ENCODE measurements at places on chromosomes 7 and 10.

DNA sequence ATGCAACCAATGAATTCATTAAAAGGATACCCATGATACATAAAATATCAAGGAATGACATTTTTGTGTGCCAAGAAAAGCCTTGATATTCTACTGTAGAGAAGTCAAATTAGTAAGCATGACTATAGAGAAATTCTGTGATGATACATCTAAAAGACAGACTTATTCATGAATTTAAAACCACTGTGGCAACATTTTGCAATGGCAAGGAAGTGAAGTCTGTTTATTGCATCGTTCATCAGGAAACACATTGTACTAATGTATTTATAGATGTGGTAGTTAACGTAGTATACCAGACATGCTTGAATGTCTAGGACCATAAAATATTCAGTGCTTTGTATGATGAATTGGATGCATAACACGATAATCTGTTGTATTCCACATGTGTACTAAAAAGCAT lies 9.3 kb upstream of the CLEC5A start:
- peak; percentile 79 for DNase-seq

DNA sequence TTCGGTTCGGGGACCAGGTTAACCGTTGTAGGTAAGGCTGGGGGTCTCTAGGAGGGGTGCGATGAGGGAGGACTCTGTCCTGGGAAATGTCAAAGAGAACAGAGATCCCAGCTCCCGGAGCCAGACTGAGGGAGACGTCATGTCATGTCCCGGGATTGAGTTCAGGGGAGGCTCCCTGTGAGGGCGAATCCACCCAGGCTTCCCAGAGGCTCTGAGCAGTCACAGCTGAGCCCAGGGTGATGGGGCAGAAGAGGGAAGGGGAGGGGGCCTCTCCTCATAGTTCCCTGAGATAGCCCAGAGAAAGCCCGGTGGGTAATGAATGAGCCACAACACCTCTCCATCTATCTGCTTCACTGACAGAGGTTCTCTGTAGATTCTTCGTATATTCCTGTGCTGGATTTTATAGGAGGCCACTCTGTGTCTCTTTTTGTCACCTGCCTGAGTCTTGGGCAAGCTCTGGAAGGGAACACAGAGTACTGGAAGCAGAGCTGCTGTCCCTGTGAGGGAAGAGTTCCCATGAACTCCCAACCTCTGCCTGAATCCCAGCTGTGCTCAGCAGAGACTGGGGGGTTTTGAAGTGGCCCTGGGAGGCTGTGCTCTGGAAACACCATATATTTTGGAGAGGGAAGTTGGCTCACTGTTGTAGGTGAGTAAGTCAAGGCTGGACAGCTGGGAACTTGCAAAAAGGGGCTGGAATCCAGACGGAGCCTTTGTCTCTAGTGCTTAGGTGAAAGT lies 16.4 kb downstream of the PRSS2 start:
- no peak for DNase-seq

- no peak for DNase-seq
Observed at GRCh38 chr10:65342245-65342644, 1583.6 kb upstream of the LRRTM3 start.

- DNase-seq = no peak
Observed at GRCh38 chr10:4174197-4174596, 389.2 kb upstream of the KLF6 start.

DNA sequence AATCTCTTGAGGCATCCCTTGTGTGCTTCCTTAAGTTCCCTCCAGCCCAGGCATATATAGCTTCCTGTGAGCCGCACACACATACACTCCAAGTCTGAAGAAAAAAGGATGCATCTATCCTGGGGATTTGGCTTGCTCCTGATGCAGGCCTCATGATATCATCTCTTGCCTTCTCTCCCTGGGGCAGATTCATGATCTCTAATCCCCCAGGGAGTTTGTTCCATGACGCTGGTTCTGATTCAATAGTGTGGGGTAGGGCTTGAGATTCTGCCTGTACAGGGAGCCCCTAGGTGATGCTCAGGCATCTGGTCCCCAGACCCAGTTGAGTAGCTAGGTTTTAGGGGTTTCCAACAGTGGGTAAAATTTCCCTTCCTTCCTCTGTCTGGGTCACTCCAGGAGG lies 1.5 kb downstream of the PON1 start:
- DNase-seq = no peak

DNA sequence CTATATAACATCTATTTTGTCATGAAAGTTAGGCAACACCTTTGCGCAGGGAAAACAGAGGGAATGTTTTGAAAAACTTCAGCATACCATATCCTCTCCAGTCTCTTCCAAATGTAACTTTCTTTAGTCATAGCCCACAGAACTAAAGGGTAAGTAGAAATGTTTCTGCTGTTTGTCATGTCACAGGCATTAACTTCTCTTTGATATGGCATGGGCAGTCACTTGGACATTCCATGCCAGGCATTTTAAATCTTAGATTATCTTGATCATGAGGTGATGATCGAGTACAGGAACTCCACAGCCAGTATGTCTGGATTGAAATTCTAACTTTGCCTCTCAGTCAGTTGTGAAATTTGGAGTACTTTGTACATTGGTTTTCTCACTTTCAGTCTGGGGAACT lies 27.5 kb upstream of the ETV1 start:
- no peak for DNase-seq

- DNase-seq = no peak
Observed at GRCh38 chr7:128954830-128955802, 17.4 kb downstream of the IRF5 start.

- peak; percentile 44 for DNase-seq
Observed at GRCh38 chr7:127383123-127383835, 9.2 kb downstream of the ZNF800 start.

DNA sequence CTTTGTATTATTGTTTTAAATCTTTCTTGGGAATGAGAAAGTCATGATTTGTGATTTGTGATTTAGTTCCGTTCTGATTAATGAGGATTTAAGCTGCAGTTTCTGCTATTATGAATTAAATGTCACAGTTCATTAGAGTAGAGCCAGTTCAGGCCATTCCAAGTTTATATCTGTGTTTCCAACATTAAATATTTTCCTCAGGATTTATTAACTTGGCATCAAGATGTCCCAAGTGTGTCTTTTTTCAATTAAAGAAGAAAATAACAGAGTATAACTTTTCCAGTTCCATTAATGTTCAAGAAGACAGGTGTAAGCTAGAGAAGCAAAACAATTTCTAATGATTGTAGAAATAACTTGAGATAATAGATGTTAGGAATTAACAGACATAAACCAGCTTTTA lies 1183.2 kb upstream of the CELF2 start:
- no peak for DNase-seq

Measured in hematopoietic multipotent progenitor cell treated with erythropoietin and hydrocortisone succinate and interleukin-3 and kit ligand, for 4 days (in vitro differentiated cells).